Activated CD4-positive, CD25-positive, alpha-beta regulatory T cell treated with anti-CD3 and anti-CD28 coated beads, Interleukin-2, amount 50 U/mL, for 16 hours (primary cell): ENCODE measurements at places on chromosomes 12 and 14.

GRCh38 chr14:34649344-34649743 lies 19.4 kb upstream of the SNX6 start:
- no peak for DNase-seq

DNA sequence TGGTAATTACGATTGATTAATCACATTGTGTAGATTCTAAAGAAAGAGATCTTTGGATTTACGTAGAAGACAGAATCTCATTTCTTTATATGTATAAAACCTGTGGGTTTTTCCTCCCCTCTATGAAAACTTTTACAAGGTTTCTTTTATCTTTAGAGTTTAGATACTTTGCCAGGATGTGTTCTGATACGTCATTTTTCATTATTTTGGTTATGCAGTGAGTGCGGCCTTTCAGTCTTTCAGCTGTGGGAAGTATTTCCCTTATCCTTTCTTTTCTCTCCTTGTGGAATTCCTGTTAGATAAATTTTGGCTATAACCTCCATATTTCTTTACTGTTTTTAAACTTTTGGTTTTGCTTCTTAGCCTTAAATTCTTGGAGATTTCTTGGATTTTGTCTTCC lies 92.7 kb downstream of the TTLL5 start:
- no peak for DNase-seq

DNA sequence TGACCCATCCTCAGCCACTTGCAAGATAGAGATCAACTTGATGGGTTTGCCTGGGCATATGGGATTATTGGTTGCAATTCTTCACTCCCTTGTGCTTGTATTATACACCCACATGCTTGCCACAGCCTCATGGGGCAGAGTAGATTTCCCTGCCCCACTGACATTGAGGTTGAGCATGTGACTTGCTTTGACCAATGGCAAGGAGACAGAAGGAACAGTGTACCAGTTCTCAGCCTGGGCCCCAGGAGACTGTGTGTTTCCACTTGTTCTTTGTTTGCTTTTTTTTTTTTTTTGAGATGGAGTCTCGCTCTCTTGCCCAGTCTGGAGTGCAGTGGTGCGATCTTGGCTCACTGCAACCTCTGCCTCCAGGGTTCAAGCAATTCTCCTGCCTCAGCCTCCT lies 31.8 kb downstream of the CALM1 start:
- DNase-seq = no peak

DNA sequence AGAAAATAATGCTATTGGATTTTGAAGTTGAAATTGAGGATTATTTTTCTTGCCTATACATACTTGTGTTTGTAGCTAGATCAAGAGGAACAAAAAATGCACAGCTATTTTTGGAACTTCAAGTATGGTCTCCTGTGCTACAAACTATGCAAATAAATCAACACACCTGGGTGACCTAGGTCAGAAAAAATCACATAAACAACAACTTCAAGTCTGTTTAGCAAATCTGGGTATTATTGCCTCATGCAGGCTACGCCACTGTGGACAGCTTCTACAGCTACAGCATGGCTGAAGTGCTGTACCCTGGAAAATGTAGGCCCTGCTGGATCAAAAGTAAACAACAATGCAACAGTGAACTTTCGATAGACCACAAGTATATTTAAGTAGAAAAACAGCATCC lies 87.5 kb downstream of the SLC6A15 start:
- DNase-seq = no peak

DNA sequence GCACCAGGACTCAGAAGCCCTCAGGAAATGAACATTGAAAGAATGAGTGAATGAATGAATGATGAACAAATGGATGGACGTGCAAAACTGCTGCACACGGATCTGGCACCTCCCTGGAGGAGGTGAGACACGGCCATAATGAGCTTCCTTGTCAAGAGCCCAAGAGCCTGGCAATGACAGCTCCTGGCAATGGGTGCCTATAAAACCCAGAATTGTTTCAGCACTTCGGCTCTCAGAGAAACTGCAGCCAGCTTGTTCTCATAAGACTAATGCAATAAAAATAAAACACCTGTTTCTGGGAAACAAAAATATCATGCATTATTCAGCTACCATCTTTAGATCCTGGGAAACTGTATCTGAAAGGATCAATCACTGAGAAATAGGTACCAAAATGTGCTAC lies 200.5 kb upstream of the SFSWAP start:
- DNase-seq = no peak

DNA sequence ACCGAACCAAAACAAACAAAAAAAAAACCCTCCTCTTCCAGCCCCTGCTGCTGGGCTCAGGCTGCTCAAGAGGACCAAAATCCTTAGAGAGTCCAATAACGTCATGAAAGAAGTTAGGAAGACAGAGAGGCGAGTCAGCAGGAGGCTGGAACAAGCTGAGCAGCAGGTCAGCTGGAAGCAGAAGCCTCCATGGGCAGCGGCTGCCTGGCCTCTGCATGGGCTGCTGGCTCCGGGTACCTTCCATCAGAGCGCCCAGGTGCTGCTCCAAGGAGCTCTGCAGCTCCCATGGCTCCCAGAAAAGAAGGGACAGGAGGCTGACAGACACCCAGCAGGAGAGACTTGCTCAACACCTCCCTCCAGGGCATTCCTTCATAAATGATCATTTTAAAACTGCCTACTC lies 3.2 kb upstream of the KRT2 start:
- DNase-seq = no peak

DNA sequence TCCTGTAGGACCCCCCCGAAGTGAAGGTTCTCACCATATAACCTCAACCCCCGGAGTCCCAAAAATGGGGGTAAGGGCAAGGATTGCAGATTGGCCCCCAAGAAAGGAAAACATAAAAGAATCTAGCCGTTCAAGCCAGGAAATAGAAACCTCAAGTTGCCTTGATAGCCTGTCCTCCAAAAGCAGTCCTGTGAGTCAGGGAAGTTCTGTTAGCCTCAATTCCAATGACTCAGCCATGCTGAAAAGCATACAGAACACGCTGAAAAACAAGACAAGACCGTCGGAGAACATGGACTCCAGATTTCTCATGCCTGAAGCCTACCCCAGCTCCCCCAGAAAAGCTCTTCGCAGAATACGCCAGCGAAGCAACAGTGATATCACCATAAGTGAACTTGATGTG lies 344.2 kb upstream of the RGS6 start:
- DNase-seq = no peak

GRCh38 chr14:97706819-97707218 lies 909.6 kb downstream of the VRK1 start:
- no peak for DNase-seq

- no peak for DNase-seq
Measured at GRCh38 chr14:79965896-79966295, 245.4 kb downstream of the DIO2 start.

- DNase-seq = no peak
Measured at GRCh38 chr14:105075379-105076295, 10.4 kb upstream of the GPR132 start.

- DNase-seq = no peak
Measured at GRCh38 chr12:85036234-85036707, at the start of the genes LRRIQ1 and TSPAN19. LRRIQ1 (plus strand) TSS chr12:85036351; CDS start chr12:85038177, 1,826 bp downstream. TSPAN19 (minus strand) TSS chr12:85036277; CDS start chr12:85029946, 6,331 bp downstream.

DNA sequence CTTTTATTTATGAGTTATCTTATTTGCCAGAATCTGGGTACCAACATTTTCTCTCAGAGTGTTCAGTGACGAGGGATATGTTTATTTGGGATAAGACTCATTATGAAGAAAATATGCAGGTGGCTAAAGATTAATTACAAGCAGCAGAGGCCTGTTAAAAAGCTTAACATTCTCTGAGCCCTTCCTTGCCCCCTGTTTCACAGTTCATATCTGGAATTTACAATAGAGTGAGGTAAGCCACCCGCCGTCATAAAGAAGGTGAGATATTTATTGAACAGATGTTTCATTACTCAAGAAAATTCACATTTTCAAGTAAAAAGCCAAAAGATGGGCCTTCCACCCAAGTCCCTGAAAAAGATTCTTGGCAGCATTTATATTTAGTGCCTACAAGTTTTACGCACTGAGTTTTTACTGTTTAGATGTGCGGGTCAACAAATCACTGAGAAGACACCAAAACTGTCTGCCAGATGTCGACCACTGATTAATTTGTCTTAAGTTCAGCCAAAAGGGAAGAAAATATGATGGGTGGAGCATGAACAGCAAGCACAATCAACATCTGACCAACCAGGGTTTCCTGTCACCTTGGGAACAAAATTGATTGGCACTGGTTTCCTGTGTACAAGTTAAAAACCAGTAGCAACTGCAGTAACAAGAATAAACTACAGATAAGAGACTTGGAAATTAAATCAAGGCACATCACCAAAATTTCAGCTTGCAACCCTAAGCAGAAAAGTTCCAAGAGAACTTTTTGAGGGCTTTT lies 85.5 kb upstream of the PTPRB start:
- no peak for DNase-seq

GRCh38 chr12:56628671-56629458 lies 1.3 kb downstream of the BAZ2A start:
- no peak for DNase-seq
